ENCODE measurements at places on chromosomes 16 and 17. TPM values are rescaled to one million over a fixed set of nuclear protein-coding genes. Genes with fewer than 3 reads are reported as not detected.

The SUZ12 gene
- 31.9 TPM for total RNA-seq

The WIPF2 gene
- 30.8 TPM for total RNA-seq

The AP1G1 gene
- 179 TPM for total RNA-seq

- DNase-seq = no peak
Observed at GRCh38 chr17:14918540-14918939, 346.6 kb downstream of the PMP22 start.

DNA sequence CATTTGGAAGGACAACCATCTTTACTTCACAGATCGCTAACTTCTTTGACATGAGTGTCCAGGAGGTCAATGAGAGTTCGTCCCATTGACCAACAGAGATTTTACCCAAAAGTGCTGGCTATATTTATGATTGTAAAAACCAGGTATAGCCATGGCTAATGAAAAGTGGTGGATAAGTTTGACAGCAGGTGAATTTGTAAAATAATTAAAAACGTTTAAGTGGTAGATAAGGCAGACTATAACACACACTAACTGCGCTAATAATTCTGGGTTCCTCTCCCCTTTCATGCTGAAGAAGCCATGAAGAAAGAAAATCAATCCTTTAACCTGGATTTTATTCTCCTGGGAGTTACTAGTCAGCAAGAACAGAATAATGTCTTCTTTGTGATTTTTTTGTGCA, at the start of gene OR1A2:
OR1A2 (plus strand) TSS at position 301 of the 400 bp plus-strand sequence; CDS start at position 301, 0 bp downstream.
- DNase-seq = no peak

- no peak for DNase-seq
Observed at GRCh38 chr16:75079346-75079926, 37.1 kb downstream of the LDHD start.

- no peak for DNase-seq
Observed at GRCh38 chr16:78513838-78514237, 414.4 kb downstream of the WWOX start.

- DNase-seq = no peak
Observed at GRCh38 chr17:46773676-46774075, 44.8 kb downstream of the WNT3 start.

GRCh38 chr17:63494300-63494928, 17.6 kb downstream of the ACE start:
- DNase-seq = no peak

GRCh38 chr17:28570716-28571360, 486 bp downstream of the PIGS start:
- peak; percentile 33 for DNase-seq

DNA sequence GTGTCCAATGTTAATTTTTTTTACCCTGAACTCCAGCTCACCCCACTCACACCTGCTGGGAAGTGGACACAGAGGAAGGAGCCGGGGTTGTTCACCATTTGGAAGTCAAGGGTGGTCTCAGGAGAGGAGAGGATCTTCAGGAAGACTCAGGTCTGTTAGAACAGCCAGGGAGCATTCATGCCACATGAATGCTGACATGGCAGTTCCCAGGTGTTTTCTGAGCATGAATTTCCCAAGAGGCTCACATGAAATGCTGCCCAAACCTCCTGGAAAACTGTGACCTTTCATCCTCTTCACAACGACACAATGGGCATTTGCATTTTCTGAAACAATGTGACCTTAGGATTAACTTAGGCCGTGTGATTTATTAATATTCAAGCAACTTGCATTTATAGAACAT, 2409.2 kb downstream of the TP53TG3F start:
- no peak for DNase-seq

- peak; percentile 83 for DNase-seq
Observed at GRCh38 chr17:57604771-57605674, 140.1 kb downstream of the CCDC182 start.

DNA sequence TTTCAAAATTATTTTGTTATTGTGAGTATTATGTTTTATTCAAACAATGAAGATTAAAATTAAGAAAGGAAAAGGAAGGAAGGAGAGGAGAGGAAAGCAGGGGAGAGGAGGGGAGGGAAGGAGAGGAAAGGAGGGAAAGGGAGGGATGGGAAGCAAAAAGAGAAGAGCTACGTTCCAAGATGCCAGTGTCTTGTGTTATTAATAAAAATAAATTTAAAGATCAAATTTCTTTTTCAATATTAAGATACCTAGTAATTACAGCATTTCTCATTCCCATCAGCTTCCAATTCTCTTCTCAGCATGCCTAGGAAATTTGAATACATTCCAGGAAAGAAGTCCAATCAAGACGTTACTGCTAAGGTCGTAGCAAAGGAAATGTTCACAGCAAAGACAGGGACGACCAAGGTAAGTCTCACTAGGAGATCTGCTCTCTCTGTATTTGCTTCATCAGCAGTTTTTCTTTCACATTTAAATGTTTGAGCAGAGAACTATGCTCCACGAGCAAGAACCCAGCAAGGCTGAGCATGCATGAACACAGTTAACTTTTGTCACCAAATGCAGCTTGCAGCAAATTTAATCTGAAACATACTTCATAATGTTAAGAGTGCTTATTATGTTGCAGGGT, 63.3 kb upstream of the HLF start:
- DNase-seq = no peak

GRCh38 chr17:68972119-68972704, 17.0 kb upstream of the ABCA8 start:
- DNase-seq = no peak

DNA sequence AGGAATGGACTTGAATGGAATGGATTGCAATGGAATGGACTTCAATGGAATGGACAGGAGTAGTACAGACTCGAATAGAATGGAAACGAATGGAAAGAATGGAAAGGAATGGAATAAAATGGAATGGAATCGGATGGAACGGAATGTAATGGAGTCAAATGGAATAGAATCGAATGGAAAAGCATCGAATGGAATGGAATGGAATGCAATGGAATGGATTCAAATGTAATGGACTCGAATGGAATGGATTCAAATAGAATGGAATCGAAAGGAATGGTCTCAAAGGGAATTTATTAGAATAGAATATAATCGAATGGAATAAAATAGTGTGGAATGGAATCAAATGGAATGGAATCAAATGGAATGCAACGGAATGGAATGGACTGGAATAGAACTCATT, 484.9 kb upstream of the WSB1 start:
- DNase-seq = no peak

- no peak for DNase-seq
Observed at GRCh38 chr17:72361892-72362291, 241.1 kb downstream of the SOX9 start.

DNA sequence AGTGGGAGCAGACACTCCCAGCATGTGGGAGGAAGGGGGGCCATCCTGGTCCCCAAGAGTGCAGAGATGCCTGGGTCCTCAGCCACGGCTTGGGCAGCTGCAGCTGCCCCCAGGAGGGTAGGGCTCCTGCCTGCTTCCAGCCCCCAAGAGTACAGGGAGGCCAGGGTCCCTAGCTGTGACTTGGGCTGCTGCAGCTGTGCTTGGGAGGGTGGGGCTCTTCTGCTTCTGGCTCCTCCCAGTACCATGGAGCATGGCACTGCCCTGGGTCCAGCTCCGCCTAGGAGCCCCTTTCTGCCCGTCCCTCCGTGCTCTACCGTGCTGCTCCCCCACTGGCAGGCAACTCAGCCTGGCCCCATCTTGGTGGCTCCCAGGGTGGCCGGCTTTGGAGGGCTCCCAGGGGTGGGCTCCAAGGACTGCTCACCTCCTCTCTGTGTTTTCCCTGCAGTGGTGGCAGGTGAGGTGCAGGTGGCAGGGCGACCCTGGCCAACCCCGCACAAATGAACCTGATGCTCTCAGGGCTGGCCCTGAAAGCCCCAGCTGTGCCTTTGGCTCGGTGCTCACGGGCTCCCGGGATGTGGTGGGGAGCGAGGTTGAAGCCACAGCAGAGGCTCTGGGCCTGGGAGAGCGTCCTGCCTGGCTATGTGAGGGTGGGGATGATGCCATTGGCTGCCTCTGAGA, 18.5 kb upstream of the USP22 start:
- no peak for DNase-seq

GRCh38 chr17:64177311-64178010, 47.5 kb upstream of the ERN1 start:
- DNase-seq = no peak
